ENCODE measurements at places on chromosomes 2 and 18.

DNA sequence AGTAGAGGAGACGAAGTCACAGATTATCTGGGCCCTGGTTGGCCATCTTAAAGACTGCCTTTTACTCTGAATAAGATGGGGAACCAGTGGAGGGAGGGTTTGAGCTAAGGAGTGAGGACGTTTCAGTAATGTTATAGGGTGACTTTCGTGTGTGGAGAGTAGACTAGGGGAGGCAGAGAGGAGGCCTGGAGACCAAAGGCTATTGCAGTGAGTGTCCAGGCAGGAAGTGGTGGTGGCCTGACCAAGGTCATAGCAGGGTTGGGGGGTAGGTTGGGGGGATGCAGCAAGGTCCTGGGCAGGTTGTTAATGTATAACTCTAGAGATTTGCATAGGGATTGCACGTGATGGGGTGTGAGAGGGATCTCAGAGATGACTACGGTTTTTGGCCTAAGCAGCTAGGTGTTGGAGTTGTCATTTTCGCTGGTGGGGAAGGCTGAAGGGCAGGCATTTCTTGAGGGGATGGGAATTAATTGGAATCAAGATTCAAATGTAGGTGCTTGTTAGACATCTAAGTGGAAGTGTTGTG, 4.9 kb downstream of the CEP192 start:
- DNase-seq: no peak

DNA sequence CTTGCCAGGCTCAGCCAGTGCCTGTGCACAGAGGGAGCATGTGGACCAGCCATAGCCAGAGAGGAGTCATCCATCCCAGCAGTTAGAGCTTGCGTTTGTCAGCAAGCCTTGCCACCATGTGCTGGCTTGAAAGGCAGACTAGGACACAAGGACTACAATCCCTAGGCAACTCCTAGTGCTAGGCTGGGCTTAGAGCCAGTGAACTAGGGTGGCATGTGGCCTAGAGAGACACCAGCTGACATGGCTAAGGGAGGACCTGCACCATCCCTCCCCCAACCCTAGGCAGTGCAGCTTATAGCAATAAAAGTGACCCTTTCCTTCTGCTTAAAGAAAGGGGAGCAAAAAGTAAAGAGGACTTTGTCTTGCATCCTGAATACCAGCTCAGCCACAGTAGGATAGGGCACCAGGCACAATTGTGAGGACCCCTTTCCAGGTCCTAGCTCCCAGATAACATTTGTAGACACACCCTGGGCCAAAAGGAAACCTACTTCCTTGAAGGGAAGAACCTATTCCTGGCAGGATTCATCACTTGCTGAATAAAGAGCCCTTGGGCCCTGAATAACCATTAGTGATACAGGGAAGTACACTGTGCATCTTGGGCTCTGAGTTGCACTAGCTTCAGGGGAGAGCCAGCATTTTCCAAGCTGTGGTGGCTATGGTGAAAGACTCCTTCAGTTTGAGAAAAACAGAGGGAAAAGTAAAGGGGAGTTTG, 38.7 kb upstream of the UXS1 start:
- DNase-seq: no peak

GRCh38 chr18:62435435-62436031, 87.3 kb upstream of the ZCCHC2 start:
- DNase-seq: no peak

DNA sequence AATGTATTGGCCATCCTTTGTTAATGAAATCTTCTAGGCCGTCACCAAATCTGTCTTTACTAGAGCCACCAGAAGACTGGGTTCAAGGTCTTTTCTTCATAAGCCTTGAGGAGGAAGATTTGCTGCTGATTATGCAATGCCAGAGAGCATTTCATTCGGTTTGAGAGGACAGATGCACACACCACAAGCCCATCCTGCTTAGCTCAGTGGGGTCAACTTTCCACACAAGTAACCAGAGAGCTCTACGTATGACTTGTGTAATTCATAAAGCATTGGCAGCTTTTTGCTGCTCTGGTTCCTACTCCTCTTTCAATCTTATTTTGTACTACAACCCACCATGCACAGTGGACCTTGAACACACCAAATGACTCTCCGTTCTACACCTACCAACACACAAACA, 106.9 kb downstream of the OSR1 start:
- DNase-seq: no peak

DNA sequence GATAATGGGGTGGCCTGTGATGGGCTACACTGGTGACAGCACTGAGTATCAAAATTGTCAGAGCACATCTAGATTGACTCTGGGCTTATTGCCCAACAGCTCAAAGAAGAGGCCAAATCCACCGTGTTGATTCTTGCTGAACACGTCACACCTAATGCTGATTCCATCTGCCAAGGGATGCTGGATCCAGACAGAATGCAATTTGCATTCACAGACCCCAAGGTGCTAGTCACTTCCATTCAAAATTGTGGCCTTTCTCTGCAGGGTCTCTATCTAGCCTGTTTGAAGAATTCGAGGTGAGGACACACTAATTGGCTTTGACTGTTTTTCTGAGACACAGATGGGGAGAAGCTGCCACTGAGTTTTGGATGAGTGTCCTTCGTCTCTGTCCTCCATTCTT, 13.5 kb upstream of the GPR39 start:
- no peak for DNase-seq

- peak; percentile 95 for DNase-seq
Observed at GRCh38 chr2:171320208-171320621, 113.6 kb downstream of the METTL8 start.

- DNase-seq: no peak
Observed at GRCh38 chr2:134912361-134912760, 6.3 kb upstream of the CCNT2 start.

All from GM12878 (cell line).